Retina (tissue), 1 donor: ENCODE measurements at places on chromosomes 13 and 19.

DNA sequence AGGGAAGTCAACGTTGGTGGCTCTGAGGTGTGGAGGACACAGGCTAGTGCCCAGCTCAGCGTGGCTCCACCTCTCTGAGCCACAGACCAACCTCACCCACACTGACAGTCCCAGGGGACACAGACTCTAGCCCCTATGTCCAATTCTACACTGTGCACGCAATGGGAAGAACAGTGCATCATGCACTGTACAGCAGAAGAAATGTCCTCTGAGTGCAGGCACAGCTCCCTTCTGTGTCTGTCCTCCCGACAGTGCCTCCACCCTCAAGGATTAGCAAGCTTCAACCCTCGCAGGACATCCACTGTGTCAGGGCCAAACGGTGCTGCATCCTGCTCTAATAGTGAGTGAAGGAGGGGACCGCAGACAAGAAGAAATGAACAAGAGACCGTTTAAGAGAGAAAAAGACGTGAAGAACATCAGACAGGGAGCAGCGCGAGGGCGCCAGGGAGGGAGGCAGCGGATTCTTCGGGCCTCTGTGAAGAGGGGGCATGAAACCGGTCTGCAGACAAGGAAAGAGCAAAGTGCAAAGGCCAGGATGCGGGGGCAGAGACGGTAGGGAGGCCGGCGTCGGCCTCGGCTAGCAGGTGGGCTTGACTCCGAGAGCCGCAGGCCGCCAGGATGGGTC is 681 bp downstream of the ZNF837 start:
- DNase-seq: no peak

DNA sequence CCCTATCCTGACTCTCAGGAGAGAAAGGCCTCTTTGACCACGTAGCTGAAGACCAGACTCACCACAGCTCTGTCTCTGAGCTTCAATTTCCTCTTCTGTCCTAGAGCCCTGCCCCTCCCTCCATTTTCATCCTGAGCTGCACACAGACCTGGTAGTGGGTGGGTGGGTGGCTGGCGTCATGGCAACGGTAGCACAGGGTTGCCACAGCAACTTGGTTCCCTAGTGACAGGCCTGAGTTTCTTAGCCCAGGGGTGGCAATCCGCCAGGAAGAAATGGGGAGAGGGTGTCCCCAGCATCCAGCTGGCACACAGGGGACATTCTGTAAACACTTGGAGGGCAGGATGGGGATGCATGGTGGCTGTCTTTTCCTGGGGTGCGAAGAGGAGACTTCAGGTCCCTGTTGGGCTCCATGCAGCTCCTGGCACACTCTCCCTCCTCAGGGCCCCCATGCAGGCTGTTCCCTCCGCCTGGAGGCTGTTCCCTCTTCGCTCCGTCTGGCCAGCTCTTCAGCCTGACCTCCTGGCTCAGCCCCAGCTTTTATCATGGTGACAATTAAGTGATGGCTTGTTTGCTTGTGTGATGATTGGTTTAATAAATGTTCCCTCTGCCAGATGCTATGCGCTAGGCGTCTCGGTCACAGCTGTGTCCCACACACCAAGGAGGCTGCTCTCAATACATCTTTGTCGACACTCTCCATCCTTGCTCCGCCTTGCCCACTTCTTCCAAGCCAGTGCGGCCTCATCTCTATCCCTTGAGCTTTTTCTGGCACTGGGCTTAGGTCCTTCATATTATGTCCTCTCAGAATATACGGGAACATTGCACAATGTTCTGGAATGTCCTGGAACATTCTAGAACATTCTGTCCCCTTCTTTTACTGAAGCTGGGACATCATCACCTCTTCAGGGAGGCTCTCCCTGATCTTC is 7.4 kb upstream of the KLHL26 start:
- DNase-seq: no peak

- DNase-seq: no peak
Observed at GRCh38 chr13:98216135-98216565, 39.1 kb upstream of the RNF113B start.

DNA sequence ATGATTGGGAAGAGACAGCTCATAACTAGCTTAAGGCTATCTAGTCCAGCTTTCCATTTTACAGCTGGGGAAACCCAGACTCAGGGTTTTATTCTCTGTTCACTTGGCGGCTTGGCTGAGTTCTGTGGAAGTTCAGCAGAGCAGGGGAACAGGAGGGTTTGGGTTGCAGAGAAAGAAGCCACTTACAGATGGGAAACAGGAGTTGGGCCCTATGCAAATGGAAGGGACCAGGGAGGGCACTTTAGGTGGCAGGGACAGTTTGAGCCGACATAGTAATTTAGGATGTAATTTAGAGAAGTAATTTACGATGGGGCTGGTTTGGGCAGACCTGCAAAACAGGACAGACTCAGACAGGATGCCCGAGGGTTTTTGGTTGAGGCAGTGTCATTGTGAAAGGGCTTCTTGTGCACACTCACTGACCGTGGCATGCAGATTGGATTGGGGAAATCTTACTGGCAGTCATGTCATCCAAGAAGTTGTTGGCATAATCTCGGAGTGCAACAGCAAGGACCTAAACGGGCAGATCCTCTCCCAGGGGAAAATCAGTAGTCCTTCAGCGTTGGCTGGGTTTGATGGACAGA is 47.3 kb upstream of the GPR183 start:
- DNase-seq: no peak
